ENCODE measurements at places on chromosomes 16 and 17. TPM values are rescaled to one million over a fixed set of nuclear protein-coding genes. Genes with fewer than 3 reads are reported as not detected.

Gene TLCD2
- total RNA-seq, result 0.21 TPM

Gene MYH2
- not detected for total RNA-seq

Gene ORC6
- 54.6 TPM for total RNA-seq

Gene CCDC200
- not detected for total RNA-seq

Gene HCRT
- not detected for total RNA-seq

Gene SHBG
- total RNA-seq, result not detected

Gene FOXN1
- total RNA-seq, result not detected

Gene PERCC1
- total RNA-seq, result 0.34 TPM

Gene NOL11
- total RNA-seq, result 99.2 TPM

Gene VAT1L
- not detected for total RNA-seq

Gene CCL1
- total RNA-seq, result 20.3 TPM

Gene NHERF2
- 5.2 TPM for total RNA-seq

Gene NOL3
- 5.2 TPM for total RNA-seq

Gene EME1
- total RNA-seq, result 30.4 TPM

Gene SULT1A4
- 2.1 TPM for total RNA-seq

Gene CKLF
- 134 TPM for total RNA-seq

Gene HNF1B
- total RNA-seq, result 1.1 TPM

Gene OR1D2
- not detected for total RNA-seq

Gene PRSS8
- not detected for total RNA-seq

Gene DNAH17
- 0.08 TPM for total RNA-seq

Gene SYT17
- not detected for total RNA-seq

Gene TIGD7
- 4.6 TPM for total RNA-seq

Gene ASPA
- not detected for total RNA-seq

Gene DNAI2
- 0.70 TPM for total RNA-seq

Gene SLFN13
- total RNA-seq, result 24.3 TPM

Gene CA4
- total RNA-seq, result not detected

Gene OTOP3
- total RNA-seq, result not detected

Gene GPR139
- not detected for total RNA-seq

Gene CACNB1
- total RNA-seq, result 16.9 TPM

Gene PDP2
- total RNA-seq, result 30.4 TPM

Gene TMEM238L
- total RNA-seq, result not detected

Gene ABCC12
- total RNA-seq, result not detected

Gene ERBB2
- total RNA-seq, result 3.5 TPM

Gene RPRML
- not detected for total RNA-seq

Gene PSMC3IP
- 37.0 TPM for total RNA-seq

Gene NOTUM
- 0.38 TPM for total RNA-seq

Gene RNF157
- 16.0 TPM for total RNA-seq

Gene EFNB3
- not detected for total RNA-seq

Gene NUP88
- total RNA-seq, result 145 TPM

Gene INCA1
- total RNA-seq, result 0.30 TPM

Gene YPEL2
- 4.1 TPM for total RNA-seq

Gene MAF
- 51.6 TPM for total RNA-seq

Gene CYBA
- total RNA-seq, result 229 TPM

Gene MRC2
- 4.7 TPM for total RNA-seq

Gene CCL4
- total RNA-seq, result 2,431 TPM

Gene BICDL2
- total RNA-seq, result 0.17 TPM

Gene PPL
- total RNA-seq, result not detected

Gene CIBAR2
- not detected for total RNA-seq
